ENCODE measurements at places on chromosomes 4 and X.

GRCh38 chr4:8266508-8266907, 3.0 kb upstream of the HTRA3 start:
- DNase-seq = no peak

- no peak for DNase-seq
Measured at GRCh38 chrX:34563804-34564203, 93.3 kb downstream of the TMEM47 start.

- no peak for DNase-seq
Measured at GRCh38 chr4:76310683-76311082, 4.2 kb downstream of the STBD1 start.

DNA sequence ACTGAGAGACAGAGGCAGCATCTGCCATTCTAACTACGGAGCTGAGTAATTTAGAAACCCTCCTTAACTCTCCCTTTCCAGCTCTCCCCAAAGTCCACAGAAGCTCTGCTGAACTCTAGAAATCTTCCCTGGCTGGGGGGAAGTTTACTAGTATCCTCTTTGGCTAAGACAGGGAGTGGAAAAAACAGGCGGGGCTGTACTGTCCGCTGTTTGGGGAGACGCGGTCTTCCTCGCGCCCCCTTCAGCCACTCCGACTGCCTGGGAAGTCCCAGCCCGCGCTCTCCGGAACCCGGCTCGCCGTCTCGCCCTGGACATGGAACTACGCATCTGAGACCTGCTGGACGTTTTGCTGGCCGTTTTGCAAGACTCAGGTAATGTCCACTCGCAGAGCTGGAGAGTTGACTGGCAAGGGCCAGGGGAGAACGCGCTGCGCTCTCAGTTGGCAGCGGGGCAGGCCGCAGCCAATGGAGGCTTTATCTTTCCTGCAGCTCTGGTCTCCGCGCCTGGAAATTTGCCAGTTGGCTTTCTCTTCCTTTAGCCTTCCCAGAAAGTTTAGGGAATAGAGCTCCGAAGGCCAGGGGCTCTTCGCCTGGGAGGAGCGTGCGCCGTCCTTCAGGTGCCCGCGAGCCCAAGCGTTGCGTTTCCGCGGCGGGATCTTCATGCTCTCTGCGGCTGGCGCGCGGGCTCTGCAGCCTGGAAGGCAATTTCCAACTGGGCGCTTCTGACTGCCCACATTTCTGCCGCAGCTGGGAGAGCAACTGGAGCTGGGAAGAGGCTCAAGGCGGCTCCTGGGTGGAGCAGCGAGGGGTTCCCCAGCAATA, 892 bp downstream of the IL1RAPL2 start:
- DNase-seq = no peak

- no peak for DNase-seq
Measured at GRCh38 chrX:152245213-152245612, 106.8 kb upstream of the MAGEA10 start.

DNA sequence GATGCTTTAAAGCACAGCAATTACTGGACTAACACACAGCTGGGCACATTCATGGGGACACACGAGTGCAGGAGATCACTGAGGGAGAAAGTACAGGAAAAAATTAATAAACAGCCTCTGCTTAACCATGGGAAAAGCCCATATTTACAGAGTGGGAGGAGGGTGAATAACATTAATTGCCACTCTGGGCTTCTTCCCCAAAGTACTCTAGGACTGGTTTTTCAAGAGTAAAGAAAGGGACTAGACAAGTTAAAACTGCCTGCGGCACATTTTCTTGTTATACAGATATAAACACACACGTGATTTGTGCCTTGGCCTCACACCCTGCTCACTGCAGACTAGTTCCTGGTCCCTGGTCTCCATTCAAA, 179.7 kb upstream of the TET2 start:
- no peak for DNase-seq

DNA sequence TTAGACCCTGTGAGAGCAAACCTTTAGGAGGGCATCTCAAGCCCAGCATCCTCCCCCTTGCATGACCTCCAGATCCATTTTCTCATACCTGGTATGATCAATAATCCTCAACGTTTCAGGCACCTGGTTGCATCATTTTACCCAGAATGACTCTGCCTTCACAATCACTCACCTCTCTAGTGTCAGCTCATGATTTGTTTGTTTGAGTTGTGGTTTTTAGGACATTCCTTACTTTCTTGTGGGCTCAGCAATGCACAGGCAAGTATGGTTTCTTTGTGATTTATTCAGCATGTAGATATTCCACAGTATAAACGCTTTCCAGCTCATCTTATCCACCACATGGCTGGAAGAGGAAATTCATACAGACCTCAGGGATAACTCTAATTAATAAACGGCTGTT, 93.6 kb upstream of the CPEB2 start:
- DNase-seq = no peak

GRCh38 chr4:34636623-34637022, 1607.7 kb downstream of the ARAP2 start:
- DNase-seq = no peak

DNA sequence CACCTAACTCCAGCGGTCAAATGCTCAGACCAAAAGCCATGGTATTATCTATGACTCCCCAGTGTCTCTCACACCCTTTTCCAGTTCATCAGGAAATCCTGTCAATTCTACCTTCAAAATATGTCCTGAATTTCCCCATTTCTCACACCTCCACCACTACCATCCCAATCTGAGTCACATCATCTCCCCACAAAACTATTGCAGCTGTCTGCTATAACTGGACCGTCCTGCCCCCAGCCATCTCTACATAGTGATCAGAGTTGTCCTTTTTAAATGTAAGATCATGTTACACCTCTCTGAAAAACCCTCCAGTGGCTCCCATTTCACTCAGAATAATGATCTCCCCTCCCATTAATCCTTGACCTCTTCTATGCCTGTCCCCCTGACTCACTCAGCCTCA, 6.8 kb upstream of the ODAPH start:
- DNase-seq = no peak

GRCh38 chr4:86522349-86522748, 71.8 kb upstream of the PTPN13 start:
- no peak for DNase-seq

DNA sequence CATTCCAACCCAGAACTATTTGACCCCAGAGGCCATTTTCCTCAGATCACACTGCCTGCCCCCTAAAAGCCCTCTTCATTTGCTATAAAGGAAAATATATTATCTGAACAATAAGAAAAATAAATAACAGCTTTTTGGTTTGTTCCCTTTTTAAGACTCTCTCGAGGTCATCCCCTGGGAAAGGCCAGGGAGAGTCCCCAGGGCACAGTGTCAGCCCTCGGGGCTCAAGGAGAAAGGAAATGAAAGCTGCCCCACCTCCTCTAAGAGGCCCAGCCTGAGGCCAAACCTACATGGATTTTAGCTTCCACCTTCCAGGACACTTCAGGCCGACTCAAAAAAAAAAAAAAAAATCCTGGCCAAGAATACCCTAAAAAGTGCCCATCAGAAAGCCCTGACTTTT, 97.6 kb downstream of the SH3KBP1 start:
- no peak for DNase-seq

GRCh38 chr4:138021139-138021830, 220.9 kb downstream of the SLC7A11 start:
- no peak for DNase-seq

DNA sequence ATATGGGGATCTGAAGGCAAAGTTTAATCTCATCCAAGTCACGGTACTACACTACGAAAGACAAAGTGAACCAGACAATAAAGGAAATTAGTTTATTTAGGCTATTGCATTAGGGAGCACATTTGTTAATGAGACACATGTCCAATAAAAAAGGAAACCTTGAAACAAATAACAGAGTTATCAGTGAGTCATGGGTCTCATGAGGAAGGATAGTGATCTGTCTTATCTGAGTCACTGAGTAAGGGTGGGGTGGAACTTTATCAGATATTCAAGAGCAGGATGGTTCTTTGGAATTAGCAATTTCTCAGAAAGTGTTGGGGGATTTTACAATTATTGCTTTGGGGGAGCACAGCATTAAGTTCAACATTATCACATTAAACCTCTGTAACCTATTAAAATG, 188.9 kb upstream of the IL1RAPL1 start:
- no peak for DNase-seq

- peak; percentile 16 for DNase-seq
Measured at GRCh38 chrX:124098089-124098488, 136.6 kb downstream of the STAG2 start.

DNA sequence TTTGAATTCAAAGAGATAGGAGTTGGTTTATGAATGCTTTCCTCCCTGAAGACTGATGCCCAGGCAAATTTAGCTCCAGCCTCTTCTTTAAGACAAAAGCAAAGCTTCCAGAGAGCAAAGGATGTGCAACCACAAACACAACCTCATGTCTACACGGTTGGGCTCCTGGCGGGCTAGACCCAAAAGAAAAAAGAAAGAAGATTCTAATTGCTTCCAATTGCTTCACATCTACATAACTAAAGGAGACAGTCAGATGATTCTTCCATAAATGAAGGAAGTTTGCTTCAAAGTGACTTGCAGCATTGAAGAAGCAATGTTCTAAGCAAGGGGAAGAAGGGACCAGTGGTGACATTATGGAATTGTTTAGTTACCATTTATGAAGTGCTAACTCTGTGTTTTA, 1603.0 kb upstream of the TENM3 start:
- DNase-seq = no peak

DNA sequence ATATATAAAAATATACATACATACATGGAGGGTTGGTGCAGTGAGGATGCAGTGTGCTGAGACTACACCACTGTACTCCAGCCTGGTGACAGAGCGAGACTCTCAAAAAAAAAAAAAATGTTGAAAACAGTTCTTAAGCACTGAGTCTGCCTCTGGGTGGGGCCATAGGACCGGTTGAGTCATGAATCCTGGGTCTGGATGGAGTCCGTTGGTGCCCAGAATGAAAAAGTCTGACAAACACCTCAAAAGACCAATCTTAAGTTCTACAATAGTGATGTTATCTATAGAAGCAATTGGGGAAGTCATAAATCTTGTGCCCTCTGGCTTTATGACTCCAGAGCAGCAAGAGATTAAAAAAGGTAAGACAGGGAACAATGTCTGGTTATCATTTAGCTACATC, 70.4 kb downstream of the FGFBP1 start:
- DNase-seq = no peak

DNA sequence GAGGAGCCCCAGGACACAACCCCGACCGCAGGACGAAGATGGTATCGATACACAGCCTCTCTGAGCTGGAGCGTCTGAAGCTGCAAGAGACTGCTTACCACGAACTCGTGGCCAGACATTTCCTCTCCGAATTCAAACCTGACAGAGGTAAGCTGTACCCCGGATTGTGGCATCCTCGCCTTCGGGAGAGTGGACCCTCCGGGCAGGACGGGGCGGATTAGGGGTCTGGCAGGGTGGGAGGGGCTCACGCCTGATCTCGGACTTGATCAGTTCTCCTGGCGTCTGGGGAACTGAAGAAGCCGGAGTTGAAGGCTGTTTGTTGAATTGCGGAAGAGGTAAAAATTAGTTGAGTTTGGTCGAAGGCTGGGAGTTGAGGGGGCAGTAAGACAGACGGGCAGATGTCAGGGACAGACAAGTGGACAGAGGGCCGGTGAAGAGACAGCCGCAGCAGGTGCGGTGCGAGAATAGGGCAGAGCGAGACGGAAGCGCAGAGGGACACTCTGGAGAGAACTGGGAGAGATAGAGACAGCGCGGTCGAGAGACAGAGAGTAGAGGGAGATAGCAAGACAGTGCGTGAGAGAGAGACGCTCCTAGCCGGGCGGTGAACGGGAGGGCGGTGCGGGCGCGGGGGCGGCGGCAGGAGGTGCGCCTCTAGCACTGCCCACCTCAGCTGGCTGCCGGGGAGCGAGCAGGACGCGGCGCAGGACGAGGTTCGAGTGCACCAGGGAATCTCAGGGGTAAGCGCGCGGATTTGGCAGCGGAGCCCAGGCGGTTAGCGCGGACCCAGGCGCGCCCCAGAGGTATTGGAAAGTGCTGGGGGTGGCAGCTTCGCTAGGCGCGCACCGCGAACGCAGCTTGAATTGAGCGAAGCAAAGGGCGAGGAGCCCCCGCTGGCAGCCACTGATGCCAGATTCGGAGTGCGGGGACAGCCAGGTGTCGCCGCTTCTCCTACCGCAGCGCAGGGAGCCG, 23.9 kb downstream of the ARHGAP36 start:
- no peak for DNase-seq
